ENCODE measurements at places on chromosomes 3 and 15.
A peak's percentile ranks its signal among the peaks of the same experiment; 100 is the strongest.

- DNase-seq: no peak
Observed at GRCh38 chr3:77160931-77161497, 121.1 kb downstream of the ROBO2 start.

- DNase-seq: peak; percentile 23
Observed at GRCh38 chr15:59013246-59013873, 25.9 kb downstream of the RNF111 start.

DNA sequence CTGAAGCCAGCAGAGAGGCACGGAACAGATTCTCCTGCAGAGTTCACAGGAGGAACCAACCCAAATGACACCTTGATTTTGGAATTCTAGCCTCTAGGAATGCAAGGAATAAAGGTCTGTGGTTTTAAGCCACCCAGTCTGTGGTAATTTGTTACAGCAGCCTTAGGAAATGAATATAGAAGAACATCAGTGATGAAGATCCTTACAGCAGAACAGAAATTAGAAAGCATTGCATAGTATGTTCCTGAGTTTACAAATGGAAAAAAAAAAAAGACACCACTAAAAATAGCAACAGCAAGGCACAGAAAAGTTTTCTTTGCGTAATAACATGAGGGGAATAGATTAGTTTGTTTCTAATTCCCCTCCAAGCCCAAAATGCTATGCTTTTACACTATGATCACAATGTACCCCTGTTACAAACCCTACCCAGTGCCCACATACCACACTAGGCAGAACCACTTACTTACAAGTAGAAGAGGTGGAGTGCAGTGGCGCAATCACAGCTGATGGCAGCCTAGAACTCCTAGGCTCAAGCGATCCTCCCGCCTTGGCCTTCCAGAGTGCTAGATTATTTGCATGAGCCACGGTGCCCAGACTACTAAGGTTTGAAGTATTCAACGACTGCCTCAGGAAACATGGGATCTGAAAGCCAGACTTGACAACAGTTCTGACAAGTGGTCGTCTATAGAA lies 84.3 kb downstream of the SHQ1 start:
- no peak for DNase-seq

DNA sequence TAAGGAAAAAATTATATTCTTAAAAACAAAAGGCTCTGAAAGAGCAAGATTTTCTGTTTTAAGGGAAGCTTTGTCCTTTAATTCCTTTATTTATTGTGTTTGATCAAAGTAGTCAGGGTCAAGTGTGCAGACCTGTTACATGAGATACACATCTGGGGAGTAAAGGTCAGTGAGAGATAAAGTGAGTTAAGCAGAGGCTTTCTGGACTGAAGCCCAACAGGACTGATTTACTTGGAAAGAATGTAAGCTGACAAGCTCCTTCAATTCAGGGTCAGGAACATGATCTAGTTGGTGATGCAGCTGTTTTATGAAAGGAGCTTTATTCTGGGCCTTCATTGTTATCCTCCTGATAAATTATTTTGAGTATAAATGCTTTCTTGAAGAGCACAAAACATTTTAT lies 20.7 kb upstream of the OTOL1 start:
- DNase-seq: peak; percentile 19

DNA sequence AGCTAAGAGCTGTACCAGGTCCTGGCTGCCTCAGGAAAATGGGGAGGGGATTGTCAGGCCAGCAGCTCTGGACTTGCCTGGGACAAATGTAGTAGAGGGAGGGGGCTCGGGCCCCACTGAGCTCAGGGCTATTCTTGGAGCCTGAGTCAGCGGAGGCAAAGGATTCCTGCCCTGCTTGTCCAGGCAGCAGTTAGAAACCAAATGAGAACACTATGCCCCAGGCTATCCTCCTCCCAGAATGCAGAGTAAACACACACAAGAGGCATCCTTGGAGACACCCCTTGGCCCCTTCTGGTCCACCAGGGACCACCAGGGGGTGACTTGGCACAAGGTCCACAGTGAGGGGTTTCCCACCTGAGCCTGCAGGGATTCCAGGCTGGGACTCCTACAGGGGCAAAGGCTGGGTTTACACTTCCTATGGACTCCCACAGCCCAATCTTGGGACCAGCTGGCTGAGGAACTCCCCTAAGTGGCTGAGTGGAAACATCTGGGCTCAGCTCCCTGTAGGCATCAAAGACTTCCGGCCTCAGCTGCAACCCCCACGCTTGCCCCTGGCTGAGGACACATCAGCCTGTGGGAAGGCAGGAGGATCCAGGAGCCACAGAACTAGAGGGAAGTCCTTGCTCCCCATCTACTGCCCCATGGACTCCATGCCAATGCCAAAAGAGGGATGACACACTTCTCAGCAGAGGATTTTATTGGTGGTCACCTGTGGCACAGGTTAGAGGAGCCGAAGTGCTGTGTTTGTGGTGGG lies 3.4 kb upstream of the COL7A1 start:
- DNase-seq: peak; percentile 80

DNA sequence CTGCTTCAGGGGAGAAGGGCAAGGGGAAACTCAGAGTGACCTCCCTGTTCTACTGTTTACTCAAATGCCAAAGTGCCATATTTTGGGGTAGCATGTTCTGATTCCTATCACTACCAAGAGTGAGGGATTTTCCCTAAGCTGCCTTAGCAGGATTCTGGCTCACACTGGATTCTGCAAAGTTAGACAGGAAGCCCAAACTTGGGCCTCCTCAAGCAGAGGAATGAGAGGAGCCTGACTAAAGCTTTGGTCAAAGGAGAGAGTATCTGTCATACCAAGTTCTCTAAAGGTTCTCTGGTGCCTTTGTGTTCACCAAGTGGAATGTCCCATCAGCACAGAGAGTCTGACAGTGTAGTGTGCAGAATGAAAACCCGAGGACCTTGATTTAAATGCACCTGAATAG lies 8.8 kb upstream of the RARB start:
- DNase-seq: no peak

DNA sequence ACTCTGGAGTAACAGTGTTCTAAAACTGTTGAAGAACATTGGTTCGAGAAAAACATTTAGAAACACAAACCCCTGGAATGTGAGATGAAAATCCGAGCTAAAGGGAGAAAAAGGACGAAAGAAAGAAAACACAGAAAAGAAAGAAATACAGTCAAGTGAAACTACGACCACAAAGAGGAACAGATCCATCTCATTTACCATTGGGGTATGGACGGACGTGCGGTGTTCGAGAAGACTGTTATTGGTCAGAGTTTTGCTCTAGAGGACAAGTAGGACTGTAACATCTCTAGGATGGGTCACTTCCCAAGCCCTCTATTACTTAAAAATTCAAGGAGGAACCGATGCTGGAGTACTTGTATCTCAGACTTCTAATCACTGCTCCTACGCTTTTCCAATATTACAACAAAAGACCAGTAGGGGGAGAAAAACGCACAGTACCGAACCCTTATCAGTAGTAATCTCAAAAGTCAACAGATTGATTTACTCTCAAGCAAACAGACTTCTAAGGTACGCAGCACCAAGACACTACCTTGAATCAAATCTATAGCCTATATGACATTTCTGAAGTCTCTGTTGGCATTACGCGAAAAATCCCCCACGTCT lies 1.1 kb upstream of the PIK3CA start:
- DNase-seq: no peak

DNA sequence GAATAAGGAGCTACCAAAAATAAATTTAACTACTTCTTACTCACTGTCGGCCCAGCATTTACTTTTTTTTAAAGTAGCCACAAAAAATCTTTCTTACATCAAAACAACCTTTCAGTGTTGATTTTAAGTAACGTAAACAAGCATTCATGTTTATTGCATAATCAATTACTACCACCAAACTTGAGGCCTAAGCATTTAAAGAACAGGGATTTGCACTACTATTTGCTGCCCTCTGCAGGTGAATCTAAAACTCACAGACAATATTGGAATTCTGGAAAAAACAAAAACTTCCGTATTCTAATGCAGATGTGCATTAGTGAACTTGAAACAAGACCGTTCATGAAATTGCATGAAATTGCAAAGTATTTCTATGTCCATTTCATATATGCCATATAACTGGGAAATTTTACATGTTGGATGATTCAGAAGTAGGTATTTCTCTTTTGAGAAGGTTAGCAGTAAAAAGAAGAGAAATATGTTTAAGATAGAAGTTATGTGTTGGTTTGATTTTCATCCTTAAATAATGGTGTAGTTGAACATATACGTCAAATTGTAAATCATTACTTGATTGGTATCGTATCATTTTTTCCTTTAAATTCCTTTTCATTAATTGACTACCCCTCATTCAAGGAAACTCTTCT lies 55.6 kb downstream of the CGGBP1 start:
- no peak for DNase-seq

- DNase-seq: no peak
Observed at GRCh38 chr3:118380576-118380975, 654.1 kb downstream of the IGSF11 start.

GRCh38 chr15:39907216-39907615 lies 12.8 kb downstream of the GPR176 start:
- DNase-seq: no peak

- DNase-seq: no peak
Observed at GRCh38 chr3:188197388-188197847, 43.5 kb downstream of the LPP start.

- DNase-seq: no peak
Observed at GRCh38 chr3:119945291-119945690, 149.0 kb downstream of the GSK3B start.

- DNase-seq: no peak
Observed at GRCh38 chr3:188471723-188472122, 317.8 kb downstream of the LPP start.

DNA sequence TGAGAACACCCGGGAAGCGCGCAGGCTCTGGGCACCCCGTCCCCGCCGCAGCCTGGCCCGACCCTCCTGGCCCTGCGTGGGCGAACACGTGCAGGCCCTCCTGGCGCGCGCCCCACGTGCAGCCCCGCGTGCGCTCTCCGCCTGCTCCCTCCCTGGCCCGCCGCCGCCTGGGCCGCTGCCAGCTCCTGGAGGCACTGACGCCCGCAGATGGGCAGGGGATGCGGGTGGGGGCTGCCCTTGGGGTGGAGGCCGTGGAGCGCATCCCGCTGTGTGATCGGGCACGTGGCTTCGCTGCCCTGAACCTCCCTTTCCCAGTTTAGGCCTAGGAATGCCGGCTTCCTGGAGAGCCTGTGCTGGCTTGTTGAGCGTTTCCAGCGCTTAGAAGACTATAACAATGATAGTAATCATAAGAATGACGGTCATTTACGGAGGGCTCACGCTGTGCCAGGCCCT lies 104.6 kb upstream of the SLC6A6 start:
- no peak for DNase-seq

DNA sequence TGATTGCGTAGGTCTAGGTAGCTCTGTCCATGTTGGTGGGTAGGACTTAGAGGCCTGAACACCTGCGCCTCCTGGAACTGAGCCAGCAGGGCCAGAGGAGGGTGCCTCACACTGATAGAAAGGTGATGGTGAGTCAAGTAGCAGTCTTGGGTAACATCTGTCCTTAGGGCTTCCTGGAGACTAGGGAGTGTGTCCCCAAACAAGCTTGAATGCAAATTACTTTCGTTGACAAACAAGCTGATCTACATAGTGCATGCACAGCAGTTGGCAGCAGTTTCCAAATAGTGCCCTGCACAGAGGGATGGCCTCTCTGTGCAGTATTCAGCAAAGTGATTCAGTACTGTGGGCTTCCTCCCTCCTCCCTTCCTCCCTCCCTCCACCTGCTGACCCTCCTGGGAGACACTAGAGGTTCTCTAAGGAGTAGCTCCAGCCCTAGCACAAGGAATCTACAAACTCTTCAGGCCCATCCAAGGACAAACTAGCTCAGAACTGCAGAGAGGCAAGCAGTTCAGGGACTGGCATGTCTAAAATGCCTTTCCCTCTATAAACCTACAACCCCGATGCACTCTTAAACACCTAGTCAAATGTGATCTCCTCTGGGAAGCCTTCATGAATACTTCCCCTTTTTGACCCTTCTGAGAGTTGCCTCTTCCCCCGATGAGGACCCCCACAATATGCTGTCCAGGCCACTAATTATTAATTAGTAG lies 61.0 kb downstream of the TLE3 start:
- no peak for DNase-seq

- DNase-seq: no peak
Observed at GRCh38 chr3:38297947-38298711, 16.0 kb downstream of the SLC22A14 start.

GRCh38 chr3:155046935-155047334 lies 33.2 kb upstream of the MME start:
- no peak for DNase-seq

DNA sequence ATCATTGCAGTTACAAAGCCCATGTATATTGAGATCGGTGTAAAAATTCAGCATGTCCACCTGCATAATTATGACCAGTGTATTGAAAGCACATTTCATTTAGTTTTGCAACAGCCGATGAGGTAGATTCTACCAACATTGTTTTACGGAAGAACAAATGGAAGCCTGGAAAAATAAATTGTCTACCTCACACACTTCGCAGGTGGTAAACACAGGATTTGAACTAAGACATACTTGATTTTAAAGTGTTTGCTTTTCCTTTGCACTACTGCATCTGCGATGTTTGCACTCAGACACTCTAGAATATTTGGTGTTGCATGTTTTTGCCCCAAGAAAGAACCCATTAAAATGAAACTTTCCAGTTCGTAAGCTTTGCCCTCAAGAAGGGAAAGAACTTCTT lies 148.4 kb downstream of the PGPEP1L start:
- no peak for DNase-seq

- DNase-seq: no peak
Observed at GRCh38 chr3:27637346-27637995, 84.7 kb downstream of the EOMES start.

- DNase-seq: no peak
Observed at GRCh38 chr3:119362010-119362409, 67.8 kb downstream of the ARHGAP31 start.

DNA sequence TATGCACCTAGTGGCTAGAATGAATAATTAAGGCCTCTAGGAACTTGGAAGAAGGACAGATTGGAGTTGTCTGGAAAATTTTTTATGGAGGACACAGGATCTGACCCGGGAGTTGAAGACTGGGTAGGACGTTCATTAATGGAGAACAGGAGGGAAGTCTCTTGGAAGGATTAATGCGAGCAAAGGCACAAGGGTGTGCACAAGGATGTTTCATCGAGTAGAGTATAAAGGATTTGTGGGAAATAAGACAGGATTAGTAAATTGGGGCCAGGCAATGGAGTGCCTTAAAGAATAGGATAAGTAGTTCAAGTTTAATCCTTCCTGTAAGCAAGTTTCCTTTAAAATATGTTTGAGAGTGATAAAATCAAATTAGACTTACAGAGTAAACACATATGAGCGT lies 14.6 kb downstream of the LMOD3 start:
- no peak for DNase-seq

DNA sequence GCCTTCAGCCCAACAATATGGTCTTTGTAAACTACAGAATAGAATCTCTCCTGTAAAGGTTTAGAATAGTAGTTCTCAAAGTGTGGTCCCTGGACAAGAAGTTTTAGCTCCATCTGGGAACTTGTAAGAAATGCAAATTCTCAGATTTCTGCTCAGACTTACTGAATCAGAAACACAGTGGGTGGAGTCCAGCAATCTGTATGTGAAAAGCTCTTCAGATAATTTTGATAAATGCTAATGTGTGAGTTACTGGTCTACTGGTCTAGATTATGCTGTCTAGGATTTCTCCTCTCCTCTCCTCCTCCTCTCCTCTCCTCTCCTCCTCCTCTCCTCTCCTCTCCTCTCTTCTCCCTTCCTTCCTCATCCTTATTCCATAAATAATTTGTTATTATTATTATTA lies 57.5 kb downstream of the RBMS3 start:
- no peak for DNase-seq

Data from NCI-H226 (cell line).